Activated CD4-positive, alpha-beta memory T cell treated with anti-CD3 and anti-CD28 coated beads, Interleukin-2, amount 10 ng/mL, durations not matched to agents 7 days and 5 days (primary cell): ENCODE measurements at places on chromosomes 11 and 22. TPM values are rescaled to one million over a fixed set of nuclear protein-coding genes. Genes with fewer than 3 reads are reported as not detected.

DNA sequence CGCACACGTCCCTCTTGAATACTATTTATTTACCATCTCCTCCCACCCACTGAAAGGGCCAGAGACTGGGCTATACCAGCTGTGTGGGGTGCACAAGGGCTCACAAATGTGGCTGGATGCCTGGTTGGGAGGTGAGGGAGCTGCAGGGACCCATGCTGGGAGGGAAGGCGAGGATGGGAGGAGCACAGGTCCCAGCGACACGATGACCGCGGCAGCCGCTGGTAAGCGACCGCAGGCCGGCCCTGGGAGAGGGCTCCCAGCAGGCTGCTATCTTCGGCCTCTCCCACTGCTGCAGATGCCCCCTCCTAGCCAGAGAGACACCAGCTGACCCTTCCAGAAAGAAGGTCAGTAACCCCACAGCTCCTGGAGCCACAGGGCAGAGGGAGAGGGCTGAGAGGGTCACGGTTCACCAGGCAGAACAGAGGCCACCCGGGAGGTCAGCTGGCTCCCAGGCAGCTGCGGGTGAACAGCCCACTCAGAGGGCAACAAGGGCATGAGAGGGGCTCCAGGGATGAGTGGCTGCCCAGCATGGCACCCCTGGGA, 163.9 kb downstream of the CRYBB2 start:
- no peak for DNase-seq

DNA sequence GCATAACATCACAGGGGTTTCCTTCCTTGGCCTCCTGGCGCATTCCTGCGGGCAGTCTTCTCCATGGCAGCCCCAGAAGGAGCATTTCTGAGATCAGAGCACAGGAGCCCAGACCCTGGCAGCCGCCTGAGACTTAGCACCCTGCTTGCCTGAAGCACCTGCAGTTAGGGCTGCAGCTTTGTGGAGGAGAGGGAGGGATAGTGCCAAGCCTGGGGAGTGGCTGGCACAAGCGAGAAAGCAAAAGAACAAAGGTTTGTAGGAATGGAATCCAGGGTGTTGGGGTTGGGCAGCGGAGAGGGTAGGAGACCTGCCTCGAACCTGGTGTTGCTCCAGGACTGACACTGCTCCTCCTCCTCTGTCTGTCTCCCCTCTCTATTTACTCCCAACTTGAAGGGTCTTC, 66.9 kb downstream of the SCN3B start:
- DNase-seq, result no peak

The PRSS23 gene
- total RNA-seq, result 4.0 TPM

The SMC1B gene
- total RNA-seq, result 0.81 TPM

DNA sequence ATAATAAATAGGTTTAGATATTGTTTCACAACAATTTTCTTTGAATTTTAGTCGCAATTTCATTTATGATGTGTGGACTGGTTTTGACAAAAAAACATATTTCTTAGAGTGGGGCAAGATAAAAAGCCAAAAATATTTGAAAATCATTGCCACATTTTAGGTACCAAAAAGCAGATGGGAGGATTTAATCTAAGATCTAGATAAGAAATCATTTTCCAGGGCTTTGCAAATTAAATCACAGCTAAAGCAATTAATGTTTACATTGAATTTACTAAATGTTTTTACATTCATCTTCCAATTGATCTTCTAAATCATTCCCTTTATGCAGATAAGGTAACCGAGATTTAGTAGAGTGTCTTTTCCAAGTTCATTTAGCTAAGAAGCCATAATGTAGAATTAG, 1386.0 kb upstream of the TENM4 start:
- no peak for DNase-seq

The UBQLN3 gene
- total RNA-seq, result not detected

The CHRNA10 gene
- total RNA-seq, result 1.6 TPM

DNA sequence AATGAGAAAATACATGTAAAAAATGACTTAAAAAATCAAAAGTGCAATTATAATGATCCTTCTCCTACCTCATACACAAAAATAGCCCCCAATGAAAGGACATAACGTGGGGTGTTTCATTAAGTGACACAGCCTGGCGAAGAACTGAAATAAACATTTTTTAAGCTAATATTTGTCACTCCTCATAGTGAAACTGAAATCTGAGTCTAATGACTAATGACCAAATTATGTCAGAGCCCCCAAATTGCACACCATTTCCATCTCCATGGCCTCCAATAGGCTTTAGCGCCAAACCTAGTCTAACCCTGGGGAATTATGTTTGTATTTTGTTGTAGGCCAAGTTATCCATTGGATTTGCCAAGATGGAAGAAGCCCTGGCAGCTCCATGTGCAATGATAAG, 119.1 kb downstream of the WT1 start:
- no peak for DNase-seq

- DNase-seq, result no peak
Measured at GRCh38 chr22:27679176-27679575, 122.4 kb downstream of the MN1 start.

DNA sequence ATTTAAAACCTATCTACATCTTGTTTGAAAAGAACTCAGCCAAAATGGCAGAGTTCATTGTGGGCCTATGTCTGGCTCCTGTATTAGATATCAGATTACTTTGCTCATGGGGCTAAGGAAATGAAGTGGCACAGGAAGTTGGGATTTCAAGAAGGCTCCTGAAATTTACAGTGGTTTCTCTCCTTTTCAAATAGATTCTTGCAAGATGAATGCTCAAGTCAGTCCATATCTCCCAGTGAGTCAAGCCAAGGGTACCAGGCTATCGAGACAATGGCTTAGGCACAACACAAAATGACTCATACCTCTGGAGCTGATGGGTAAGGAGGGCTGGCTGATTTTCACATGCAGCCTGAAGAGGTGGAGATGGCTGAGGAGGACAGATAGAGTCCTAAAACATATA, 24.1 kb upstream of the APOA1 start:
- DNase-seq, result no peak
